ELR (cell line): ENCODE measurements at places on chromosomes 2 and 18.

DNA sequence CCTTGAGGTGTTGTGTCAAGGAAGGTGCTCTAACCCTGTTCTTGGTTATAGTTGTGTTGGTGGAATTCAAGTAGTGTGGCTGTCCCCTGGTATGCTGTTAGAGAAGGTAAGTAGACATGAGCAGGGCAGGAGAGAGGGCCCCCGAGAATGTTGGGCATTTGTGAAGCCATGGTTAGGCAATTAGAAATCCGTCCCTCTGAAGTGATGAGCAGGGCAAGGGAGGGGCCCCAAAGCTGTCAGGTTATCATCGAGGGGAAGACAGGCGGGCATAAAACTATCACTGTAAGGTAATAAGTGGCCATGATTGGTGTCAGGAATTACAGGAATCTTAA lies 5.2 kb downstream of the XRCC5 start:
- DNase-seq, result no peak

DNA sequence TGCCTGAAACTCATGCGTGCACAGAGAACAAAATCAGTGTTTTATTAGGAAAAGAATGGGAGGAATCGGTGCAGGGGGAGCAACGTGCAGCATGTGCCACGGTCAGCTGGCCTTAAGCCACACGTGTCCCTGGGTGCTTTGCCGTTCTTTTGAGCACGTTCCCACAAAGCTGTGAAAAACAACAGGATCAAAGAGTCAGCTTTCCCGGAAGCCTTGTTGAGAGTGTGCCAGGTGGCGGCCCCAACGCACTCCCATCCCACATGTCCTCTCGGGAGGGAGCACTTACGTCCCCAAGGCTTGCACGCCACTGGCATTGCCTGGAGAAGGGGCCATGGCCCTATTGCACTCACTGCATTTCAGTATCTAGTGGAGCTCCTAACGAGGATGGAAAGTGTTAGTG lies 511.2 kb downstream of the EIPR1 start:
- DNase-seq, result no peak

DNA sequence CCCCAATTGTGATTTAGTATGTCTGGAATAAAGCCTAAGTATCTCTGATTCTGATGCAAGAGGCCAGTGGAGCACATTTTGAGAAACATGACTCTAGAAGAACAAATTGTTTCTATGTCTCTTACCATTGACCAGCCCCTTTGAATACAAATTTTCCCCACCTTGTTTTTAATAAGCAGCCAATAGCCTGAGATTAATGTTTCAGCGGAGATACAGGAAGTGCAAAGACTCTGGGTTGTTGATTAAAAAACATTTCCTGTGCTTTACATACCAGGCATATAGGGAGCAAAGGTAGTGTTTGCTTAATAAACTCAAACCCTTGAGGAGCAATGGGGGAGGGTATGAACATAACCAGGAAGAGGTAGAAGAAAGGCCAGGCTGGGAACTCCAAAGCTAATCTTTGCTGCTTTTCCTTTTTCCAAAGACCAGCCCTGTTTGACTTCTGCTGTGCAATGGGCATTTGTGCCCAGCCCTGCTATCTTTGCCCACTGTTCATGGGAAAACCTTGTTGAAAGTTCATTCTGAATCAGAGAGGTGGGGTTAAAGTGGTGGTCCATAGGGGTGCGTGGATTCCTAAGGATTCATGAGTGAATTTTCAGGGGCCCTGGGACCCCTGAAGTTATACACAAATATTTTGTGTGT lies 29.3 kb downstream of the UPP2 start:
- no peak for DNase-seq

GRCh38 chr2:221844212-221845020 lies 272.3 kb upstream of the EPHA4 start:
- no peak for DNase-seq

DNA sequence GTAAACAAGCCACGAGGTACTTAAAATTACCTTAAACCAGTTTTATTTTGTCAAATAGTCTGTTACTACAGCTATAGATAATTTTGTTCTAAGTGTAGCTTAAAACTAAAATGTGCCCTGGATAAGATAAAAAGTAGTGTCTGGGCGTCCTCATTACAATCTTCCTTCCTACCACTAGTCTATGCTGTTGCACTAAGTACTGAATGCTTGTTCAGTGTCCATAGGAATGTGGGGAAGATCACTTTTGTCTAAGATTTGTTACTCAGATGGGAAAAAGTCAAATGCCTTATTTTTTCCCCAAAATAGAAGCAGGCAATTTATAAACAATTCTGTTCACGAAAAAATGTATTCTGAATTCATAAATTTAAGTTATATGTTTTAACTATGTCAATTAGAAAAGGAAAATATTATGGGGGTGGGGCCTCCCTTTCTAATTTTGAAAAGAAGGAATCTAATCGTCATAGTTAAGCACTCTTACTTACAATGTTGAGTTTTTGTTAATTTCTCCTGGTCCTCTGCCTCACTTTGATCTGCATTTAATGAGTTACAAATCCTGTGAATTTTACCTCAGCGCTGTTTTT lies 140.4 kb upstream of the VRK2 start:
- DNase-seq, result peak; percentile 71

- peak; percentile 58 for DNase-seq
These were observed 31.8 kb downstream of the TGIF1 start for GRCh38 chr18:3481696-3482210.

- DNase-seq, result no peak
These were observed 116.2 kb downstream of the STPG4 start for GRCh38 chr2:47038656-47039488.

DNA sequence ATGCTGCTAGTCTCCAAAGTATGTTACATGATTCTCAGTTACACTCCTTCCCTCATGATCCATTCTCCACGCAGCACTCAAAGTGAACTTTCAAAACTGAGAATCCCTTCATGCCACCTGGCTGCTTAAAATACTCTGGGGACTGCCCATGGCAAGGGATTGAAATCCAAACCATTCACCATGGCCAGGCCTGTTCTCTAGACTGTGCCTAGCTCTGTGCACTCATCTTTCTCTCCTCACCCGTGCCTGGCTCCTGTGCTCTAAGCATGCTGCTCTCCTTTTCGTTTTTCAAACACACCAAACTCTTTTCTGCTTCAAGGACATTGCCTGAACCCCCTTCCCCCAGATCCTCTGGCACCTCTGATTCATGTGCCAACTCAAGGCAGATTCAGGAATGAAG lies 80.9 kb downstream of the FASTKD2 start:
- DNase-seq, result no peak

- DNase-seq, result no peak
These were observed 159.2 kb upstream of the ALKAL2 start for GRCh38 chr2:446963-447530.

- DNase-seq, result no peak
These were observed 76.3 kb downstream of the TMX3 start for GRCh38 chr18:68638613-68639012.

DNA sequence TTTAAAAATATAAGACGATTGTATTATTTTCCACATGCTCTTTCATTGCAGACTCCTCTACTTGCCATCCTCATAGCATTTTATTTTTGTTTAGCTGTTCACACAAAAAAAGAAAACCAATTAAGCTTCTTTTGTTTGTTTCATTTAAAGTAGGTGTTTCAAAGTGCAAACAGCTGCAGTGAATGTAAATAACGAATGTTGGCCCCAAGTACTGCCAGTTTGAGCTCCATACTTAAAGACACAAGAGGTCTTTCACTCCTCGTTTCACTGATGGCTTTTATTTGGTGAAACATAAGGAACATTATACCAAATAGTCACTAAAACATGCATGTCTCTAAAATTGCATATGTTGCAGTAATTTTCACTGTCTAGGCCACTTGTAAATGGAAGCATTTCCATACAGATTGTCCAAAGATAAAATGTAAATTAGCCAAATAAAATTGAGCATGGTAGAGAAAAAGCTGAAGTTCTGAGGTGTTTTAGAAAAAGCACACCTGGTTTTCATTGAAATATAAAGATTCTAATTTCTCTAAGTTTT lies 253.4 kb downstream of the TMX3 start:
- no peak for DNase-seq

DNA sequence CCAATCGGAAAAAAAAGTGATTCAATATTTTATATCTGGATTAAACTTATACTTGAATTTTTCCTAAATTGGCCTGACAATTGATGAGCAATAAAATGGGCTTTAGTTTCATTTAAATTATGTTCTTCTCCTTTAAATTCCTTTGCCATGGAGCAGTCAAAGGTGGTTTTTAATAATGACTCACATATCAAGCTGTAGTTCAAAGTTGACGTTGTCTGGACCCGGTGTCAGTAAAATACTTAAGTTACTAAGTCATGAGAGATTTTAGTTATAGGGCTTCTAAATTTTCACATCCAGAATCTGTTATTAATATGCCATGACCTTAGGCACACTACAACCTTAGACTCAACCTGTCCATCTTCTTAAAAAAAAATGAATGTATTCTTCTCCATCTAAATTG lies 62.5 kb downstream of the CDH2 start:
- peak; percentile 87 for DNase-seq

GRCh38 chr2:120255986-120256650 lies 3.5 kb downstream of the RALB start:
- DNase-seq, result no peak

GRCh38 chr2:64876137-64876647 lies 113.0 kb upstream of the SLC1A4 start:
- DNase-seq, result peak; percentile 89

DNA sequence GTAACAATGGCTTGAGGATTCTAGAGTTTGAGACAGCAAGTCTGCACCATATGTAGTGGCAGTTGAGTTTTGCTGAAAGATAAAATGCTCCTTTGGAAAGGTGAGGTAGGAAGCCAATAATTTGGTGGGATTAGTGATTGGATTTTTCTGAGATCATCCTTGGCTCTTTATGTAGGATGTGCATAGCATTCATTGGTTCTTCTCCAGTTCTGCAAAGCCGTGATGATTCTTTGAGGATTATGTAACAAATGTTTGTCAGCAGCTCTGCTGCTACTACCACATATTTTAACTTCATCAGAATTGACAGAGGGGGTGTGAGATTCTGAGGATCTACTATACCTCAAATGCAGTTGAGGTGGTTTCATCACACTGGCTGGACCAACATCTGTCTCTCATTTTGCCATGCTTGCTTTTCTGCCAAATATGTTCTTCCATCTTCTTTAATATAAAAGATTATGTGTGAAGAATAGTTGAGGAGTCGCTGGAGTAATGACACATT lies 188.9 kb upstream of the RASGRP3 start:
- no peak for DNase-seq

DNA sequence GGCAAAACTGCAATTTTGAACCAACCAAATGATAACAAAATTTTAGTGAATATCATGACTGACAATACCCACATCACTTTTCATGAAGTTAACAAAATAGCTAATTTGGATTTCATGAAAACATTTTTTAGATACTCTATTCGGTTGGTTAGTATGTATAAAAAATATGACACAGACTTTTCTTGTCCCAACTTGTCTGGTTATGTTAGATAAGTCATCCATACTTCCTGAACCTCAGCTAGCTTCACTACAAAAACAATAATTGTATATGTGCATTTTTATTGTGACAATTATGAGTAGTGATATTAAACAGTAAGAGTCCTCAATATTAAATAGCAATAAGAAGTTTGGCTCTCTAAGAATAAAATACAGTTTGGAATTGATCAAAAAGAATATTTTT lies 408.1 kb upstream of the DSEL start:
- DNase-seq, result no peak

DNA sequence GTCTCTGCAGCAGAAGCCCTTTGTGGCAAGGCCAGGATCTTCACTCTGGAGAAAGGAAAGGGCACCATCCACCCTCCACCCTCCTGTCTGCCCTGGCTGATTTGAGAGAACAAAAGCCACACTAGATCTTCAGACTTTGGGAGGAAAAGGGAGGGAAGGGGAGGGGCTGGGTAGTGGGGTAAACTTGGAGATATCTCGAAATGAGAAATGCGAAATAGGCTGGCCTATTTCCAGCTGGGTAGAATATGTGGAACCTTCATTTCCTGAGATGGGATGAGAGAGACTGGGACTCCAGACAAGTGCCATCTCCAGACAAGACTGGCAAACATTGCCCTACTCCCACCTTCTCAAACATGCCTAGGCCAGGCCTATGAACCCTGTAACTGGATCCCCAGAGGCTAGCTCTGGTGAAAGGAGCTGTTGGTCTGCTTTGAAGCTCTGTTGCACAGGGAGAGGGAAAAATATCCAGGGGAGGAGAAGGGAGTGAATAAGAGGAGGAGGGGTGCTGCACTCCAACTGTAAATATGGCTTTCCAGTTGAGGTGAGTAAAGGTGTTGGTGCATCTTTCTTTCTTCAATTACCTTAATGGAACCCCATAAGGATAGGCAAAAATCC lies 1.7 kb downstream of the HOXD12 start:
- DNase-seq, result no peak

DNA sequence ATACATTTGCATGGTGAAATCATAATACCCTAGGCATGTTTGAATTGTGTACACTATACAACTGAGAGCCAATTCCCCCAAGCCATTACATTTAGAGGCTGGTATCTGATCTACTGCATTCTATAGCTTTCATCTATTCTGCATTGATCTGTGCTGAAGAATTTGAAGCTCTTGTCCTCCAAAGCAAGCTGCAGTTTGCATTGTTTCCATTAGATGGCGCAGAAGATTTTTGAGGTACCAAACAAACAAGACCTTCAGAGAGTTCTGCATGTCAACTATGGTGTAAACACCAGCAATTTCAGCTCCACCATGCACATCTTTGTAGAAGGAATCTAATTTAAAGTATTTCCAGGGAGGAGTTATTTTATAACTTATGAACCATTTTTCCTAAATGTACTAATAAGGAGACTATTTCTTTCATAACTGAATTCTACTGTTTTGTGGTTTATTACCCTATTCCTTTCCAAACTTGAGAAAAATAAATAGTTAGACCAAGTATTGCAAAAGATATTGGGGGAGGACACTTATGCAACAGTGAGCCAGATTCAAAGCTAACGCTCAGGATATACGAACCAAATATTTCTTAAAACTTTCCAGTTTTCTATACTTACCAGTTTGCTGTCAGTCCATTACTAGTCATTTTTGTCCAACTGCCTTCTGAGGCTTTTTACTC lies 761.8 kb upstream of the ACVR2A start:
- DNase-seq, result peak; percentile 58

DNA sequence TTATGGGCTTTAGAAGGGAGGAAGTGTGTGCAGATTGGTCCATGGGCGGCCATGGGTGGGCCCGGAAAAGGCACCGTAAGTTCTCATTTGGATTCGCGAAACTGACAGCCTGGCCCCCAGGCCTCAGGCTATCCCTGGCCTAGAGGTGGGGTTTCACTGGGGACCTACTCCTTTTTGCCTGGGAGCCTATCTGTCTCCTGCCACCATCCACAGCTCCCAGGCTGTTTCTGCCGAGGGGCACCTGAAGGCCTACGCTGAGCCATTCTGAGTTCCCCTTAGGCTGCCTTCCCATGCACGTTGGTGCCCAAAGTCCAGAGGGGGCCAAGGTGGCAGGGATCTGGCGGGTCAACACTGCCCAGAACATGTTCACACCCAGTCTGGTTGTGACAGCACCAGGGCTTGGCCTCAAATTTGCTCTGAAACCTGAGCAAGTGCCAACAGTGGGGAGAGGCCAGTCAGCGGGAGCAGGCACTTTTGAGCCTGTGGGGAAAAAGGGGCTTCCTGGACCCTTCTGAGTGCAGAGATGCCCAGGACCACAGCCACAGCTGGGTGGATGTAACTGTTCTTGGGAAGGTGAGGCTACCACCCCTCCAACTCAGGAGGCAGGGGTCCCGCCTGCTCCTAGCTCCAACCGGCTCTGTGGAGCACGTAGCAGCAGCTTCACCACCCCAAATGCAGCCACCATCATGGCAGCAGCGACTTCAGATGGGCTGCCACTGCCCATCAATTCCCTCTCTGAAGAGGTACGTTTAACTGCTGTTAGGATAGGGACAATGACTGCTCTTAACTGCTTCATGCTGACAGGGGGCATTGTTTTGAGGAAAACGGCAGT lies 73.6 kb upstream of the ZNF804A start:
- DNase-seq, result no peak

GRCh38 chr18:13589316-13589715 lies 137.0 kb downstream of the FAM210A start:
- DNase-seq, result no peak
